ENCODE measurements at places on chromosomes 11 and 22. TPM values are rescaled to one million over a fixed set of nuclear protein-coding genes. Genes with fewer than 3 reads are reported as not detected.

GRCh38 chr11:17570034-17570433 lies 23.0 kb downstream of the OTOG start:
- DNase-seq = no peak

Gene FGF4
- total RNA-seq = not detected

DNA sequence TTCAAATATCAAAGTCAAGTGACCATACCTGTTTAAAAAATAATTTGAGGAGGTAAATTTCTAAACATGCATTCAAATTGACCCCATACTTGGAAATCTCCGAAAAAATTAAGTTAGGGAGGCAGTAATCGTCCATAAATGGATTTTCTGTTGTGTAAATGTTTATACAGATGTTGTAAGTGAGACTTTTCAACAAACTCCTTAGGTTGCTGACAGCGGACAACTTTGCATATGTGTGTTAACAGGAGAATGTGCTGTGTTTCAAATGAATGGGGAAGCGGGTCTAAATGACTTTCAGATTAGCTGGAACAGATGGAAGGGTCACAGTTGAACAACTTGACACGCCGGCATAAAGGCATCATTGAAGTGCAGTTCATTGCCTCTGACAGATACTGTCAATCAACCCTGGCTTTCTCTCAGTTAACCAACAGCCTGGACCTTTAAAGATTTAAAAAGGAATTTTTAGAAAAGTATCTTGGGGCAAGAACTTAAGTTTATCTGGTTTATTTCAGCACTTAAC lies 98.2 kb upstream of the DBX1 start:
- no peak for DNase-seq

DNA sequence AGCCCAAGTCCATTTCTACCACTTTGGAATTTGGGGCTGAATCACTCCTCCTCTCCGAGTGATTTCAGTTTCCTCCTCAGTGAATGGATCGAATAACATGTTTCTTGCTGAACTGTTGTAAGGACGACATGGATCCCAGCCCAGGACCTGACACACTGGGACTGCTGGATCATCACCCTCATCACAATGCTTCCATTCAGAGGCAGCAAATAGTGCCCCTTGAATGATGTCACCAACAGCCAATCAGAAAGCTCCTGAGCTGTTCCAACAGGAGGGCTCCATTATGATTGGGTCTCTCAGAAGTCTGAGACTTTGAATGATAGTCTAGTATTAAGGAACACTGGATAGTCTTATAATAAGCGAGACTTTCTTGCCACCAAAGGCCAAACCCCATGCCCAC lies 158.9 kb downstream of the MYO18B start:
- no peak for DNase-seq

GRCh38 chr11:1863352-1864216 lies 10.7 kb downstream of the LSP1 start:
- DNase-seq = no peak

All from urinary bladder (tissue), 4 donors.